Right kidney (tissue), 9 donors: ENCODE measurements at places on chromosomes 12 and 14.

DNA sequence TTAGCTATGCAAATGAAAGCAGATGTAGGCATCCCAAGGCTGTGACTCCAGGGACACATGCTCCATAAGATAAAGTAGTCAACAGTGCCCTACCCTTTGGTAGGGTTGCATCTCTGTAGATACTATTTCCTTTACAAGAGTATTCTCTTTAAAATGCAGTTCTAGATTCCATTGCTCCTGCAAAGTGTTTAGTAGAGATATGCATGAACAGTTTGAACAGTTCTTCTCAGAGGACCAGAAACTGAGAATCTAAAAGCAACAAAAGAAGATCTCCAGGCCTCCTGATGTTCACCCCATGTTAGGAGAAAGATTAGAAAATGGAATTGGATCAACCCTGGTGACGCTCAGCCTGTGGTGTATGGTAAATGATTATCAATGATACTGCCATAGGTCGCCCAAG, 121.2 kb downstream of the KCNK10 start:
- DNase-seq, result no peak

DNA sequence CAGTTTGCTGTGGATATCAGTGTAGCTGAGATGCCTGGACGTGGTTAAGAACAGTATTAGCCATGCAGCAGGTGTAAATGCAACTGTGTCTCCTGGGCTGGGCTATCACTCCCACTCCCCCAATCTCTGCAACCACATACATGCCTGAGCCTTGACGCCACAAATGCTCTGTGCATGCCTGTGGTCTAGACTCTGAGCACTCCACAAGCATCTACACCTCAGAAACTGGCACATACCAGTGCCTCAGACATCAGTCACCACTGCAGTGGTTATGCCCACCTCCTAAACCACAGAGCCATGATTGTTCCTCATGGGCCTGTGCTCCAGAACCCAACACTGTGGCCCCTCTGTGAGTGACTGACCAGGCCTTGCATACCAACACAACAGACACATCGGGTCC, 226.8 kb upstream of the ALG10 start:
- no peak for DNase-seq

GRCh38 chr14:77039285-77040058, 11.0 kb upstream of the IRF2BPL start:
- peak; percentile 82 for DNase-seq

- DNase-seq, result no peak
These were observed 410.8 kb upstream of the PDE3A start for GRCh38 chr12:19957308-19958125.

GRCh38 chr12:111440152-111440551, 34.4 kb downstream of the SH2B3 start:
- DNase-seq, result no peak

DNA sequence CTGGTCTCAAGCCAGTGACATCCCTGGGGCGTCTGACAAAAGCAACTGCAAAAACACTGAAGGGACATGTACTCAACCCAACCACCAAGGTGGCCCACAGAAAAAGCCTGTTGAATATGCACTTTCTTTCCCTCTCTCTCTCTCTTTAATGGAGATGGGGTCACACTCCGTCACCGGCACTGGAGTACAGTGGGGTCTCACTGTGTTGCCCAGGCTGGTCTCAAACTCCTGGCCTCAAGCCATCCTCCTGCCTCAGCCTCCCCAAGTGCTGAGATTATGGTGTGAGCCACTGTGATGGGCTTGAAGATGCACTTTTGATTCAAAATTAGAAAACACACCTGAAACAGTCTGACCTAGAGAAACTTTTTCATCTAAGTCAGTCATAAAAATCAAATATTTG, 7.2 kb upstream of the CD27 start:
- DNase-seq, result no peak

- no peak for DNase-seq
These were observed 15.4 kb downstream of the RIMBP2 start for GRCh38 chr12:130700492-130701401.

GRCh38 chr12:94098466-94098865, 49.9 kb upstream of the PLXNC1 start:
- DNase-seq, result no peak

- peak; percentile 26 for DNase-seq
These were observed 229.1 kb downstream of the KCNC2 start for GRCh38 chr12:74980510-74980909.

GRCh38 chr12:112342587-112342986, 39.6 kb downstream of the HECTD4 start:
- DNase-seq, result no peak

GRCh38 chr12:85951823-85952222, 77.7 kb downstream of the NTS start:
- DNase-seq, result no peak

GRCh38 chr12:9347328-9348127, 139.3 kb upstream of the PZP start:
- DNase-seq, result no peak
